ENCODE measurements at places on chromosomes 6 and 20.

- no peak for DNase-seq
Measured at GRCh38 chr6:120590611-120591010, 743.7 kb downstream of the TBC1D32 start.

GRCh38 chr20:41531518-41532275, 86.5 kb downstream of the CHD6 start:
- no peak for DNase-seq

GRCh38 chr20:46823271-46823751, 71.3 kb upstream of the EYA2 start:
- no peak for DNase-seq

- no peak for DNase-seq
Measured at GRCh38 chr6:65231616-65232015, 475.4 kb downstream of the EYS start.

GRCh38 chr6:13485923-13486562, 1.4 kb downstream of the GFOD1 start:
- DNase-seq = no peak

DNA sequence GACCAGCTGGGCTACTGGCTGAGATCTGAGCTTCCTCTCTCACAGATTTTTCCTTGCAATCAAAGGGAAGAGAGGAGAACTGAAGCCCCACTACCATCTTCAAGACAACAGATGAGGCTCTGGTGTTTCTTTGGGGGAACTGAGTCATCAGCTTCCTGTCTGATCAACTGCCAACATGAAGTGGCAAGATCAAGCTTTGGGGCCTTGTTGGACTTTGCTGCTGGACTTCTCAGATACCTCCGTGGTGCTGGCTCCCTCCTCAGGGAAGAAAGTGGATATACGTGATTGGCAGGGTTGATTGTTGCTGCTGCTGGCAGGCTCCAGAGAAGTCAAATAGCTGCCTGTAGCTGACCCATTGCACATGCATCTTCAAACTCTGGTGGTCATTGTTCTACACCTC, 3.6 kb upstream of the TOX2 start:
- DNase-seq = no peak

DNA sequence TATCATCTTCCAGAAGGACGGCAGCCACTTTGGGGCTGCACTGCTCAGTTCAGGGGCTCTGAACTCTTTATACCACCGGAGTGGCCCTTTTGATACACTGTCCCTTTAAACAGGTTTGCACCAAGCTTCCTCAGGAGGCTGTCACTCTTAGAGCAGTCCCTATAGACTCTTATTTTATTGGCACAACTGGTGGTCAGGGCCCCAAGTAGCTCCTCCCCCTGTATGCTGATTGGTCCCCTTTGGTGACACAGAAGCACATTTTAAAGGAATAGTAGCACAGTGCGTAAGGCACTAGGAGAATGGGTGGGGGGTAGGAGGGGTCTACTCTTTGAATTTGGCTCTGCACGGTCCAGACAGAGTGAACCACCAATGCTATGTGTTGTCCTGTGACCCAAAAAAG, 122.6 kb upstream of the MLN start:
- DNase-seq = no peak

- no peak for DNase-seq
Measured at GRCh38 chr6:142675517-142675916, 269.5 kb downstream of the HIVEP2 start.

DNA sequence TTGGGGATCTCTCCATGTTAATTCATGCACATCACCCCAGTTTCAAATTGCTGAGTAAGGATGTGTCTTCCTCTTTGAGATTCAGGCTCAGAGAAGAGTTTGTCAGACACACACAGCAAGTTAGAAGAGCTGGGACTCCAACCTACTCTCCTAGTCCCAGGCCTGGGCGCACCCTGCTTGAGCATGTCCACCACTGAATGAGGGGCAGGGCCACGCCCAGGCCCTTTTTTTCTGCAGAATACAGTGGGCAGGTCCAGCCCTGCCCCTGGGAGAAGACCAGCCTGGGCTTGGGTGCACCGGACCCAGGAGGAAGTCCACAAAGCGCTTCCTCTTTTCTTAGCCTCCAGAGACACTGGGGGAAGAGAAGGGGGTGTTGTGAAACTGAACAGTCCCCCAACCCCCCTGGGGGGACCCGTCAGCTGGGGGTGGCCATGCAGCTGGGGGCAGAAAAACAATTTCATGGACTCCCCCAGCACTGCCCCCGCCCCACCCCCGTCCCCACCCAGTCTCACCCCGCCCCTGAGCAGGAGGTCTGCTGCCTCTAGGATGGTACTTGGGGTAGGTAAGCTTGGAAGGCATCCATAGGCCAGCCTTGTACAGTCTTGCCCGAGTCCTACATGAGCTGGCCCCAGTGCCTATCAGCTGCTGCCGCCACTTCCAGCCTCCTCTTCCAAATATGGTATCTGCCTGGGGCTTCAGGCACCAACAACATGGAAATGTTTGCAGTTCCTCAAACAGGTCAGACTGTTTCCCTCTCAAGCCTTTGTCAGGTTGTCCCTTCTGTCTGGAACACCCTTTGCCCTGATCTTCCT, 11.7 kb upstream of the HCK start:
- DNase-seq = no peak

Data from NCI-H187 (cell line).